Activated naive CD4-positive, alpha-beta T cell treated with anti-CD3 and anti-CD28 coated beads, Interleukin-2, amount 50 U/mL, for 16 hours (primary cell): ENCODE measurements at places on chromosomes 12 and 14.

DNA sequence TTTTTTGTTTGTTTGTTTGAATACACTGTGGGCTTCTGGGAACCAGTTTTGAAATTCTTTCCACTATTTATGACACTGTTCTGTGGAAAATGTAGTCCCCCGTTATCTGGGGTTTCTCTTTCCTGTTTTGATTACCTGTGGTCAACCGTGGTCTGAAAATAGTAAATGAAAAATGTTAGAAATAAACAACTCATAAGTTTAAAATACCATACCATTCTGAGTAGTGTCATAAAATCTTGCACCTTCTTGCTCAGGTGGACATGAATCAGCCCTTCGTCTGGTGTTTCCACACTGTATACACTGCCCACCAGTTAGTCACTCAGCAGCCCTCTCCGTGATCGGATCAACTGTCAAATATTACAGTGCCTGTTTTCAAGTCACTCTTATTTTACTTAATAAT, 5.1 kb upstream of the PAPOLA start:
- no peak for DNase-seq

DNA sequence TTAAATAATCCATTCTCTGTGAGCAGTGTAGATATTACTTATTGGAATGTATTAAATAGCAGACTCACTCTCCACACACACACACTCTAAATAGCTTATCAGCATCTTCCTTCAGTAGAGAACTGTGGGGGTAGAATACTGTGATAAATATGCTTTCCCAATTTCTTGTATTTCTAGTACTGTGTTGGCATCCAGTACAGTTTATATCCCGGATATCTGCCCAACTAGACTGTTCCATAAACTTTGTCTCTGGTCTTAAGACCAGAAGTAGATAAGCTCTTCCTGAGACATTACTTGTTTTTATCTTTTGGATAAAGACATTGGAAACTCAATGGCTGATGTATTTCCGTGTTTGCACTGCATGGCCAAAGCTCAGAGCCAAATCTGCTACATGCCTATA, 136.2 kb upstream of the PDZRN4 start:
- DNase-seq: no peak

GRCh38 chr14:101395779-101396178, 165.5 kb upstream of the DIO3 start:
- DNase-seq: no peak

DNA sequence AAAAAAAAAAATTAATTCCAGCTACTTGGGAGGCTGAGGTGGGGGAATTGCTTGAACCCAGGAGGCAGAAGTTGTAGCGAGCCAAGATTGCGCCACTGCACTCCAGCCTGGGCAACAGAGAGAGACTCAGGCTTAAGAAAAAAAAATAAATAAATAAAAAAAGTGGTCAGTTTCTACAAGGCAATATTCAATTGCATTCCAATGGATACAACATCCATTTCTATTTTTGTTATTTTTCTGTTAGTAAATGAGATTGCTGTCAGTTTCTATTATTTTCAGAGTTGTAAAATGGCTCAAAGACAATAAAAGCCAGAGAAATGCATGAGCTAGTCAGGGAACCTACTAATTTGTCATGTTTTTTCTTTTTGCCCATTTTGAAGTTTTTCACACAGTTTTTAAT, 119.2 kb downstream of the PDE3A start:
- DNase-seq: no peak

DNA sequence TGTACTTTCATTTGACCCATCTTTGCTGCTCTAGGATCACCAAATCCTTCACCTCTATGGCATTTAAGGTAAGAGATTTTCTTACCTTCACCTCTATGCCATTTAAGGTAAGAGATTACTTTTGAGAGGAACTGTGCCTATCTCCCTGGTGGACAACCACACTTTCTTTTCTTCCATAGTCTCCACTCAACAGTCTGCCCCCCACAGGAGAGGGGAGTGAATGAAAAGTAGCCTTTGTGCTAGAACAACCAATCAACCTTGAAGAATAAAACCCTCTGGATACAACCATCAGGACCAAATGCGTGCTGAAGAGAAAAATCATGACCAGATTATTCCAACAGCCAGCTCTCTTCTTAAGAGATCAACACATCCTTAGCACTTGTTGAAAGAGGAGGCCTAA, 258.6 kb upstream of the TMPO start:
- DNase-seq: no peak

DNA sequence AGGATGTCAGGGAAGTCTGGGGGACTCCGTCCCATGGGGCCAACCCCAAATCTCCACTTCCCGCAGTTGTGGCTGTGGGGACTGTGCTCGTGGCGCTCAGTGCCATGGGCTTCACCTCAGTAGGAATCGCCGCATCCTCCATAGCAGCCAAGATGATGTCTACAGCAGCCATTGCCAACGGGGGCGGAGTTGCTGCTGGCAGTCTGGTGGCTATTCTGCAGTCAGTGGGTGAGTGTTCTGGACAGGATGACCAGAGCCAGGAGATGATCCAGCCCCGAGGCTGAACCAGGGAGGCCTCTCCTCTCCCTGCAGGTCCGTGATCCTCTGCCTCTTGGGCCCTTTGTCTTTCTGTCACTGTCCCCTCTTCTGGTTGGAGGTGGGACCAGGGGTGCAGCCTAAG, 8.8 kb upstream of the IFI27 start:
- no peak for DNase-seq

GRCh38 chr12:109451400-109451799, 25.7 kb downstream of the KCTD10 start:
- no peak for DNase-seq

DNA sequence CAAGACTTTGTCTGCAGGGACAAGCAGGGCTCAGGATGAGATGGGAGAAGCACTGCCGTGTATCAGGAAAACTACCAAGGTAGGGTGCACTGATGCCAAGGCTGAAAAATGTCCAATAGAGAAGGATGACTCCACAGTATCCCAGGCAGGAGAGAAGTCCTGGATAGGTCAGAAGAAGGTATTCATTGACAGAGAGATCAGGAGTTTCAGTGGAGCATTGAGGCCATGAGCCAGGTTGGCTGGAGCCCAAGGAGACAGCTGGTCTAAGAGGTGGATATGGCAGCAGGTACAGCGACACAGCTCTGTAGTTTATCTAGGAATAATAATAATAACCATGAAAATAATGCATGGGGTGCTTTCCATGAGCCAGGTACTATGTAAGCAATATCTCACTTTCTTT, 180.9 kb downstream of the EXOC5 start:
- no peak for DNase-seq

DNA sequence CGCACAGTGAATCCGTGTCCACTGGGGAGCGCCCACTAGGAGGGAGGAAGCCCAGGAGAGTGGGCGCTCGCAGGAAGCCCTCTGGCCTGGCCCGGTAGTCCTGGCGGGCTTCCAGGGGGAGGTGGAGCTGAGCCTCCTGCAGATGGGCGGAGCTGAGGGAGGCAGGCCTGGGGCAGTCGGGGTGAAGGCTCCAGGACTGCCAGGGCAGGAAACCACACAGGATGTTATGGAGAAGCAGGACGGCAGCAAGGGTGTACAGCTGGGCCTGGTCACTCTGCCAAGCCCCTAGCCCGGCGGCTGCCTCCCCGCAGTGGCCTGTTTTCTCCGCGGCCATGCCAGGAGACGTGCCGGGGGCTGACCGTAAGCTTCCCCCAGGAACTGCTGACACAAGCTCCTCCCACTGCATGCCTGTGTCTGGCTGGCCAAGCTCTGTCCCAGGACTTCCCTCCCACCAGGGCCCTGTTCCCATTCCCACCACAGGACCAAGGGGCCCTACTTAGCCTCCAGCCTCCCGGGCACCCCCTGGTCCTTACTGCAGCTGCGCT, 143.4 kb upstream of the C14orf180 start:
- peak; percentile 9 for DNase-seq

- no peak for DNase-seq
Observed at GRCh38 chr14:56124327-56124726, 6.1 kb downstream of the PELI2 start.

- no peak for DNase-seq
Observed at GRCh38 chr12:11998944-11999315, 71.8 kb upstream of the BCL2L14 start.

DNA sequence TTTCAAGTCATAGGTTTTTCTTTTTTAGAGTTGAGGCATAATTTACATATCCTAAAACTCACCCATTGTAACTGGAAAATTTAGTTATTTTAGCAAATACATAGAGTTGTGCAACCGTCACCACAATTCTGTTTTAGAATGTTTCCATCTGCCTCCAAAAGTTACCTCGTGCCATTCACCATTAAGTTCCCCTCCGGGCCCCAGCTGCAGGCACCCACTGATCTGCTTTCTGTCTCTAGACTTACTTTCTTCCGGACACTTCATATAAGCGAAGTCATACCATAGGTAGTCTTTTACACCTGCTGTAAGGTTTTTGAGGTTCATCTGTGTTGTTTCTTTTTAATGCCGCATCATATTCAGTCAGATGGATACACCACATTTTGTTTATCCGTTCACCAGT, 28.7 kb downstream of the PPP2R5C start:
- DNase-seq: no peak

- peak; percentile 29 for DNase-seq
Observed at GRCh38 chr12:1553987-1554982, 40.1 kb downstream of the FBXL14 start.

DNA sequence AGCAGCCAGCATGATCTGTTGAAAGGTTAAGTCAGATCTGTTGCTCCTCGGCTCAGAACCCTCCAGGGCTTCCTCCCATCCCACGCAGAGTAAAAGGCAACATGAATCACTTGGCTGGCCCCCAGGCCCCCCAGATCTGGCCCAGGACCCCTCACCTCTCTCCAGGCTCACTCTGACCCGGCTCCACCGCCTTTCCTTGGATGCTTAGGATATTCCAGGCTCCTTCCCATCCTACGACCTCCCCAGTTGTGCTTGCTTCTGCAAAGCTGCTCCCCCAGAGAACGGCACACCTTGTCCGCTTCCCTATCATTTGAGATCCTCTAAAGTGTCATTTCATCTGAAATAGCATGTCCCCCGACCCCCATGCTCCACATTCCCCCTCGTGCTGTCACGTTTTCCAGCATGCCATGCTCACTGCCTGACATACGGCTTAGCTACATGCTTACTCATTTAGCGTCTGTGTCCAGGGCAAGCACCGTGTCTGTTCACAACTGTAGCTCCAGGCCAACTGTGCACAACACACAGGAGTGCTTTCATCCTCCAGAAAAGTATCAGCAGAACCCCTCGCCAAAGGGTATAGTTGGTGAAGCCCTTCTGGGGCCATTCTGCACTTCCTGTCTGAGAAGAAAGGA, 33.6 kb upstream of the BDKRB2 start:
- no peak for DNase-seq

- no peak for DNase-seq
Observed at GRCh38 chr14:34231626-34232025, 230.4 kb downstream of the SPTSSA start.

- DNase-seq: no peak
Observed at GRCh38 chr12:27133022-27133590, 50.7 kb upstream of the C12orf71 start.

- DNase-seq: peak; percentile 5
Observed at GRCh38 chr14:104293851-104294627, 155.7 kb downstream of the KIF26A start.

- DNase-seq: no peak
Observed at GRCh38 chr12:60070552-60070951, 474.7 kb downstream of the SLC16A7 start.

DNA sequence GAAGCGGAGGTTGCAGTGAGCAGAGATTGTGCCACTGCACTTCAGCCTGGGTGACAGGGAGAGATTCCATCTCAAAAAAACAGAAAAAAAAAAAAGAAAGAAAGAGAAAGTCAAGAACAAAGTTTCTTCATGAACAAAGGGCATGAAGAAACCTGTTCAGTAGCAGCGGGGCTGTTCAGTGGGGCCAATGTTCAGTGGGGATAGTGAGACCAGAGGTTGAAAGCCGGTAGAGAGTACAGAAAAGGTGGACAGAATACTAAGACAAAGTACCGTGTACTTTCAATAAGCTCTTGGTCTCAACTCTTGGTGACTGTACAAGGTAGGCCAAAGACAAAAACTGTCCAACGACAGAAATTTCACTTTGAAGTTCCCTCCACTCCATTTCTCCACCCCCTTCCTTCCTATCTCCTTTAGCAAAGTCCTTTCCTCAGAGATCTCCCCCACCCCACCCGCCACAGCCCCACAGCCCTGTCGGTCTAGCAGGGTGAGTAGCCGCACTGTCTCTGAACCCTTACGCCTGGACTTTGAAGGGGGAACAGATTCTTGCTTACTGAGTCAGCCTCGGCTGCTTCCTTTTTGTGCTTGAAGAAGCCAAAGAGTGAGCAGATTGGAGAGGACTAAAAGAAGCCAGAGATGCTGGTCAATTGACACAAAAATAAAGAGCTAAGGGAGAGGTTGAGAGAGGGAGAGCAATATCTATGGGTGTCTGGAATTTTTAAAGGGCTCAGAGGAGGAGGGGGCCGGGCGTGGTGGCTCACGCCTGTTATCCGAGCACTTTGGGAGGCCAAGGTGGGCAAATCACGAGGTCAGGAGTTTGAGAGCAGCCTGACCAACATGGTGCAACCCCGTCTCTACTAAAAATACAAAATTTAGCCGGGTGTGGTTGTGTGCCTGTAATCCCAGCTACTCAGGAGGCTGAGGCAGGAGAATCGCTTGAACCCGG, 44.2 kb upstream of the FOS start:
- DNase-seq: no peak

DNA sequence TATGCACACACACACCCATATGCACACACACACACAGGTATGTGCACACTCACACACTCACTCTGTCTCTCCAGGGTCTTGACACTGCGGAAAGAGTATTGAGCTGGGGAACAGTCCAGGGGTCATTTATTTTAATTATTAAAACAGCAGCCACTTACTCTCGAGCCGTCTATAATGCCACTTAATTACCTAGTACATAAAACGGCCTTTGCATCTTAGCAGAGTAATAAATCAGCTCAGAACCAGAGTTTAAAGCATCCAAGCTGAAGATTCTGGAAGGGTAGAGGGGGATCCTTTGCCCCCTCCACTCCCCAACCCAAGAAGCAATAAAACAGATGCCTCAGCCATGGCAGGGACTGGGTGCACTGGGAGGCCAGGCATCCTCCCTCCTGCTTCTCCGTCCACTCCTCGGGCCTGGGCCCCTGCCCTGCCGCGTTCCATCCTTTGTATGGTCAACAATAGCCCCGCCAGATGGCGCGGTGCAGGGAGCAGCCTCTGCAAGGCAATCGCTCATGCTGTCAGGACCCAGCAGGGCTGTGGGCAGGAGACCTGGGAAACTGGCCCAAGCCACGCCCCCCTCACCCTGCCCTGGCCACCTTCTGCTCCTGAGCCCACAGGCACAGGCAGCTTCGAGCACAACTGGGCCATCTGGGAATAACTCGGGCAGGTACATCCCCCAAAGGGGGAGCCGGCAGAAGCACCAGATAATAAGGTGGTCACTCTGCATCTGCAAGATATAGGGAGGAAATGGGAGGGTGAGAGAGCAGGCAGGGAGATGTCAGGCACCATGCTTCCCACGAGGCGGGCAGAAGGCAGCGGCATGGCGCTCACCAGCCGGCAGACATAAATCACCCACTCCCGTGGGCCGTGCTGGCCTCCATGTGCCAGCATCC, 40.9 kb downstream of the CCDC85C start:
- no peak for DNase-seq

DNA sequence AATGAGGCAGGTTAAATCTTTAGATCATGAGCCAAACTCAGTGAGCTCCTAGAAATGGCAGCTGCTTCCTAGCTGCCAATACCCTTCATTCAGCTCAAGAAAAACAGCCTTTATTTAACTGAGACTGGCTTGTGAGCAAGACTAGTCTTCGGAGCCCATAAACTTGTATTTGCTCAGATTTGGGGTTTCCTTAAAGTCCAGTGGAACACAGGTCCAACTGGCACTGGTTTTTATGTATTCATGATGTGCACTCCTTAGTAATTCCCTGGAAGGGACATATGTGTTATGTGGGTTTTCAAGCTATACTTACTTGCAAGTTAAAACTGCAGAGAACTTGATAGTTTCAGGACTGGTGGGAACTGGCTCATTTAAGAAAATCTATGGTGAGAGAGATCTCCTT, 380.1 kb upstream of the TMEM132C start:
- DNase-seq: no peak

- DNase-seq: no peak
Observed at GRCh38 chr14:61476105-61476753, 154.8 kb downstream of the PRKCH start.
